AG20443 (cell line): ENCODE measurements at places on chromosomes 3 and 15.

DNA sequence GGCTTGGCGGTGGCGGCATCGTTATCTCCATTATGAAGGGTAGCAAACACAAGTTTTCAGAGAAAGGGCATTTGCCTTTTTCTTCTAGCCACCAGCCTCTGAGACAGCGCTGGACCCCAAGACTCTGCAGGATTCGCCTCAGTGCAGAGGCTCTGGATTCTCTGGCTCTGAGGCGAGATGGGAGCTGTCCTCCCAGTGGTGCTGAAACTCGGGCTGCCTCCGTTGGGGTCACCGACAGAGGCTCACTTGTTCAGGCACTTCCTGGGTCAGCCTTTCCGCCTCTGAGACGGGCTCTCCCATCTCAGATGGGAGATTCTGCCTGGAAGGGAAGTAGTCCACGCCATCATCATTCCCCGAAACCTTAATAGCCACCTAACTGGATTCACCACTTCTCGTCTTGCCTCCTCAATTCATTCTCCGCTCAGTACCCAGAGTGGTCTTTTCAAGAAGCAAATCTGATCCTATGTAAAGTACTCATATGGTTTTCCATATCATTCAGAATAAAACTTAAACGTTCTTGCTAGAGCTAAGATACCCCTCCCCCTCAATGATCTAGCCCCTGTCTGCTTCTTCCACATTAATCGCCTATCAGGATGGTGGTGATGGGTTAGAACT, 76.9 kb downstream of the RHCG start:
- DNase-seq = peak; percentile 81

DNA sequence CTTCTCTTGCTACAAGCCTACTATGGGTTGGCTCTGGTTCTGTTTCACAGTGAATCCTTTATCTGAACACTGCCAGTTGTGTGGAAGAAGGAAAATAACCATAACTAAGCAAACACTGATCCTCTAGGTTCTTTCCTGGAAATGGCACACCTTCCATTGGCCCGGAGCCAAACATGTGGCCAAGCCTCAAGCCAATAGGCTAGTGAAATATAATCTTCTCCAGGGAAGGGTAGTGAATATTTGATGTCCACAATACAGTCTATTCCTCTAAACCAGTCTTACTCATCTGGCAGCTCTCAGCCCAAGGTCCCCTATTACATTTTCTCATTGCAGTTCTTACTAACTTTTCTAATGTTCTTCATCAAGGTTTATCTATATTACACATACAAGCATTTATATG, 921.3 kb downstream of the TUSC7 start:
- DNase-seq = no peak

DNA sequence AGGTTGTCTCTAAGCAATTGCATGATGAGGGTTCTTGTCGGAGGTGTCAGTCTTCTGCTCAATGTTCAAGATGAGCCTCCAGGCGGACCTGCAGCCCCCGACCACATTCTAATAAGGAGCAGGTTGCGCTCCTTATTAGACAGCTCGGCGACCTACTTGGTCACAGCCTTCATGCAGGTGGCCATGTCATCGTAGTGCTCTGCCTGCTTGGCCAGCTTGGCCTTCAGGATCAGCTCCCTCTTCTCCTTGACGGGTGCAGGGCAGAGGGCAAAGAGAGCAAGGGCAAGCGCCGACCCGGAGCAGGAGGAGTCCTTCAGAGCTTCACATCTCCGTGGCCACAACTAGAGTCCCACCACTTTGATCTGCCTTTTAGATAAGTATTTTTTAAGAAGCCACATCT, 113.5 kb downstream of the RASA2 start:
- no peak for DNase-seq

GRCh38 chr3:50600141-50600753, 11.3 kb downstream of the CISH start:
- DNase-seq = no peak

- DNase-seq = no peak
These were observed 32.2 kb downstream of the GOLGA6A start for GRCh38 chr15:74050127-74050526.

DNA sequence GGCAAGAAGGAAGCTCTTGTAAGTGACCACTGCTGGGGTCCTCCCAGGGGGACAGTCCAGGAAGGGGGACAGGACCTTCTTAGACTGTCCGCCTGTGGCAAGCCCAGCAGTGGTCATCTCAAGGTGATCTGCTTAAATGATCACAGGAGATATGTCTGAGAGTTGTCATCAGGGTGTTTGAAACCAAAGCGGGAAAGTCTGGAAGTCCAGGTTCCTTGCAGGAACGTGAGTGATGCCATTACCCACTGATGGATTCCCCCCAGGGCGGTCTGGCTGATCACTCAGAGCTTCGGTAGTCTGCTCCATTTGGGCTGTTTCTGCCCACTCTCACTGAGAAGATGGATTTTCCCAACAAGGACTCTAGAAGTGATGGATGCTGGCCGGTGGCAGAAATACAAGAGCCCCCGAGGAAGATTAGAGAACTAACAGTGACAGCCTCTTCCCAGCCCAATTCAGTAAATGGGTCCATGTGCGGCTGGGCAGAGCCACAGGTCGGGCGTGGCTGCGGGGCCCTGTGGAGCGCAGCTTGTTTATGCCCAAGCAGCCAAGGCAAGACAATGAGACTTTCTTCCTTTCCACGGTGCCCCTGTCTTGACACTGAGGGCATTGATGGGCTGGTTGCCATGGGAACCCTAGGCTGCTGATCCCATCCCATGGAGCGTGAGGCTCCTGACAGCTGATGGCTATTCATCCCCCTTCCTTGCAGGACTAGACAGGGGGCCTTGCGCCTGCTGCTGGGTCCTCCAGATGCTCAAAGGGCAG, 9.5 kb downstream of the PCSK6 start:
- DNase-seq = no peak

DNA sequence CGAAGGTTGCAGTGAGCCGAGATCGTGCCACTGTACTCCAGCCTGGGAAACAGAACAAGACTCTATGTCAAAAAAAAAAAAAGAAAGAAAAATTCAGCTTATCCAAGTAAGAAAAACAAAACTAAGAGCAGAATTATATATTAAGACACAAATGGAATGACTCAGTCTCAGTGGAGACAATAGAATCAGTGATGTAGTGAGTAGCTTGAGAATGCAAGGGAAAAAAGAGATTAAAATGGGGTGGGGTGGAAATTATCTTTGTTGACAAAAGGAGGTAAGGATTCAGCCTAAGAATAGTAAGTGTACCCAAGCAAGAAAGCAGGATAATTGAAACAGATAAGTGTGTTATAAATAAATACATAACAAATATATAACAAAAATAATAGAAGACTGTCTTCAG, 70.7 kb downstream of the BLM start:
- DNase-seq = no peak

GRCh38 chr3:105527535-105527934, 160.8 kb downstream of the ALCAM start:
- DNase-seq = no peak

DNA sequence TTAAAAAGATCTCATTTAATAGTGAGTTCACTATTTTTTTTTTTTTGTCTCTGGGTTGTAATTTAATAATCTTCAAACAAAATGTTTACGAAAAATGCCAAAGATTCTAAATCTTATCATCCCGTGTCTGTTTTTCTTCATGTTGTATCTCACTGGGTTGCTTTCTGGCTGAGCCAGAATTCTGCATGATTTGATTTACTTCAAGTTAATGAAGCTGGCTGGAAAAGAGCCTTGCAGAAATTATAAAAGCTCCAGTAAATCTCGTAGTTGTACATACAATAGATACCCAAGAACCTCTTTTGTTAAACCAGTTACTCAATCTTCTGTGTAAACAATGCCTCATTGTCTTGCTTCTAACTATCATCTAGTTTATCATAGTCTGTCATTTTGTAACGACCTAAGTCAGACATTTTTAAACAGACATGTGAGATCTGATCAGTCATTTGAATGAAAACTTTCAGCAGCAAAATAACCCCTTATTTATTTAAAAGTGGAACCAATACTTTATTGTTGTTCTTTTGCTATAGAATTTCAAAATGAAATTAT, 249.0 kb downstream of the MCTP2 start:
- no peak for DNase-seq

GRCh38 chr15:94576889-94577533, 345.6 kb downstream of the MCTP2 start:
- DNase-seq = peak; percentile 13

- peak; percentile 29 for DNase-seq
These were observed 69.6 kb downstream of the ASB7 start for GRCh38 chr15:100671858-100672543.
